ENCODE measurements at places on chromosomes 12 and 14.

DNA sequence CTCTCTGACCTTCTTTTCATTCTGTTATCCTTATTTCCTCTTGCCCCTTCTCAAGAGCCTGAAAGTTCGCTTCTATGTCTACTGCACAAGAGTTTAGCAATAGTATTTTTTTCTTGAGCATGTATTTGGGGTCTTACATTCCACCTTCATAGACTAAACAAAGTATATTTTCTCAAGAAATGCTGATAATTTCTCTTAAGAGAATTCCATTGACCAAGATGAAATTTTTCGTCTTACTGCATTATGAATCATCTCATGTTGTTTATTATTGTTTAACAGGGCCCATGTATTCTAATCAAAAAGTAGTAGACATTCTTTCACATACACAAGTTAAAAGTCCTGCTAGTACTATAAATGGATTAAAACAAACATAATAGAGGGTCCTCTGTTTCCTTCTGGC lies 219.3 kb downstream of the C12orf50 start:
- no peak for DNase-seq

DNA sequence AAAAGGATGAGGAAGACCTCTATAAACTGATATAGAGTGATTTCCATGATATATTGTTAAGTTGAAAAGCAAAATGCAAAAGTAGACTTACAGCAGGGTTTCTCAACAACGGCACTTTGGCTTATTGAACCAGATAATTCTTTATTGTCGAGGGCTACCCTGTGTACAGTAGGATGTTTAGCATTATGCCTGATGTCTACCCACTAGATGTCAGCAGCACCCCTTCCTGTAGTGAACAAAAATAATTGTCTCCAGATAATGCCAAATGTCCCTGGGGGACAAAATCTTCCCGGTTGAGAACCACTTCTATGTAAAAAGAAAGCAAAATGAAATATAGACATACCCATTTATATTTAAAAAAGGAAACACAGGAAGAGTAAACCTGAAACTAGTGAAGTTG lies 32.4 kb downstream of the ABCD2 start:
- DNase-seq: no peak

DNA sequence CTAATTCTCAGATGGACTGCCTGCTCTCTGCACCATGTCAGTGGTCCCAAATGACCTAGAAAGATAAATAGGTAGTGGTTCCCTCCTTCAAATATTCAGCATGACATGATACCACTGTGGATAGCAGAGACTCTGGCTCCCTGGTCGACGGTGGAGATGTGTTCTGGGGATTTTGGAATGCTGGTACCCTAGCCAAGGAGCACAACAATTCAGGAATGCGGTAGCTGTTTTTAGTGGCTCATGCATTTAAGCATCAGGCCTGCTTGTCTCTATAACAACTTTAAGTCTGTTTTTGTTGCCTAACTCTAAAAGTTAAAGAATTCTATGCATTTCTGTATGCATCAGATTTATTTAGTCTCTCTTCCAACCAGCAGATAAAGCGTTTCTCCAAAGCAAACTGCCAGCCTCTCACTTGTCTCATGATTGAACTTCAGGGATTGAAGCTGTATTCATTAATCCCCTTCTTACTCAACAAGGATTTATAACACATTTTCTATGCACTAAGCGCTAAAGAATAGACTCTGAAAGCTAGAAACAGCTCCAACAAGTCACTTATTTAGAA lies 164.9 kb upstream of the BMP4 start:
- no peak for DNase-seq

DNA sequence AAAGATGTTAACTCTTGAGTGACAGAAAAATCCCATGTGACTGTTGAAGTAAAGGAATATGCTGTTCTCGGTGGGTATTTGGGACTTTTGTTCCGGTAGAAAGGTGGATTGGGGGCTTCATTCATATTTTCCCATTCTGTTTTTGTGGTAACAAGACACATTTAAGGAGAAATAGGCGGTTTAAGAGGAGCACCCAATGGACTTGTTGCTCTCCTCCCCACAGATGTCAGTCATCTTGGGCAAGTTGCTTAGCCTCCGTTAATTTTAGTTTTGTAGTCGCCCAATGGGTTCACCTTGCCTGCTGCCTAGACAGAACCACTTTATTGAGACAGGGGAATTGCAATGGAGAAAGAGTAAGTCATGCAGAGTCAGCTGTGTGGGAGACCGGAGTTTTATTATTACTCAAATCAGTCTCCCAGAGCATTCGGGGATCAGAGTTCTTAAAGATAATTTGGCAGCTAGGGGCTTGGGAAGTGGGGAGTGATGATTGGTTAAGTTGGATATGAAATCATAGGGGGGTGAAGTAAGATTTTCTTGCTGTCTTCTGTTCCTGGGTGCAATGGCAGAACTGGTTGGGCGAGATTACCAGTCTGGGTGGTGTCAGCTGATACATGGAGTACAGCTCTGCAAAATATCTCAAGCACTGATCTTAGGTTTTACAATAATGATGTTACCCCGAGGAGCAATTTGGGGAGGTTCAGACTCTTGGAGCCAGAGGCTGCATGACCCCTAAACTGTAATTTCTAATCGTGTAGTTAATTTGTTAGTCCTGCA lies 50.3 kb downstream of the SLC38A1 start:
- DNase-seq: no peak

DNA sequence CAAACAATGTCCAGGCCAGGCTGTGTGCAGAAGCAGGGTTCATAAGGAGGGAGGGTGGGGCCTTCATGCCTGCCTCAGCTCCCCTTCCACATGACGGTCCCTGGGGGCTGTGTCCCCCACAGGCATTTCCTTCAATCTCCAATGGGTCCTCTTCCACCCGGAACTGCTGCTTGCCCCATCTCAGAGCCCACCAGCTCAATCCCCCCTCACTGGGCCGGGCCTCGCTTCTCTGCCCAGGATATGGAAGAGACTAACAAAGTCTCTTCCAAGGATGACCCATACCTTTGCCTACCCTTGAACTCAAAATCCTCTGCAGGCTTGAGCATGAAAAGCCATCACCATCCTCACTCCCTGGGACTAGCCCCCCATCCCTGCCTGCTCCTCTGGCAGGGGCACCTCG lies 28.4 kb upstream of the FAM181A start:
- DNase-seq: no peak

DNA sequence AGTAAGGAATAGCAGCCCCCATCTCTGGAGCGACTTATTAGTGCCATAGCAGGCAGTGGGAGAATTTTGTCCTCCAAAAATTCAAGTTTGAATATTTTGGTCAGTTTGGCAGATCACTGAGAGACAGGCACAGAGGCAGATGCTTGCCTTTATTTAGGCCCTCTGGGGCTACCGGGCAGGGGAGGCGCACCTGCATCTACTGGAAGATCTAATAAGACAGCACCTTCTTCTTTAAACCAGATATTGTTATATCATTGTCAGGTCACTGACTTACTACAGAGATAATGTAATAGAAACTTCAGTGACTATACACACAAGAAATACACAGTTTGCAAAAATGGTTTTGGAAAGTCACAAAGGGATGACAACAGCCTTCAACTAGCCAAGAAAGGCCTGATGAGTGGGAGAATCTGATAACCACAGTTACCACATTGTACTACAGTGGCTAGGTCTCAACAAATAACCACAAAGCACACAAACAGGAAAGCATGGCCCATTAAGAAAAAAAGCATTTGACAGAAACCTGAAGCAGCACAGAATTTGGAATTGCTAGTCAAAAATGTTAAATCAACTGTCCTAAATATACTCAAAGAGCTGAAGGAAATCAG lies 56.8 kb downstream of the CDK17 start:
- DNase-seq: no peak

GRCh38 chr14:102799684-102800562 lies 22.7 kb downstream of the TRAF3 start:
- DNase-seq: no peak

DNA sequence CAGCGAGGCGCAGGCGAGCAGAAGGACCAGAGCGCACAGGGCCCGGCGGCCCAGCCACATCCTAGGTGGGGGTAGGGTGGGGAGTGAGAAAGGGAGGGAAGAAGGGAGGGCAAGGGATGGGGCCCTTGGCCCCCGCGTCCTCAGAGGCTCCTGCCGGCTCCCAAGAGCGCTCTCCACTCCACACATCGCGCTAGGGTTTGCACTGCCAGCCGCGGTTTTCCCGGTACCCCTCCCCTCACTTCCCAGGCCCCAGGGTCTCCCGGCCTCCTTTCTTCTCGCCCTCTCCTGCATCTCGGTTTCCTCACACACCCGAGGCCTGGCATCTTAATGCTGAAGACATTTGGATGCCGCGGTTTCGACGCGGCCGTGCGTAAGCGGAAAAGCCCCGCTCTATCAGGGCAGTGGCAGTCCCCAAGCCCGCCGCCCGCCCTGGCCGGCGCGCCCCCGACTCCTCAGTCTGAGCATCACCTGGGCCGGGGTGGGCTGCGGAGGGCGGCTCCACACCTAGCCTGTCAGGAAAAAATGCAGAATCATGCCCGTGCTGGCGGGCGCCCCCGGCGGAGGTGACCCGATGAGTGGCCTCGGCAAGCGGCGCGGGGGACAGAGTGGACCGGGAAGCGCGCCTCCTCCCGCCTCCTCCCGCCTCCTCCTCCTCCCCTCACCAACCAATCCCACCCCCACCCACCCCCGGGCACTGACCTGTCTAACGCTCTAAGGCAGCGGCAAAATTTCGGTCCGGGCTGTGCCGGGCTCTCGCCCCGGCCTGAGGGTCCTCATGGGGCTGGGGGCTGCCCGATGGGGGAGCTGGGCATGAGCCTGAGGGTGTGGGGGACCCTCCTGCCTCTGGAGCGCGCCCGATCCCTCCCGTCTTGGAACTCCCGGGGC lies 686 bp downstream of the B4GALNT1 start:
- no peak for DNase-seq

- peak; percentile 35 for DNase-seq
These were observed 60.1 kb upstream of the RIMBP2 start for GRCh38 chr12:130775953-130776856.

DNA sequence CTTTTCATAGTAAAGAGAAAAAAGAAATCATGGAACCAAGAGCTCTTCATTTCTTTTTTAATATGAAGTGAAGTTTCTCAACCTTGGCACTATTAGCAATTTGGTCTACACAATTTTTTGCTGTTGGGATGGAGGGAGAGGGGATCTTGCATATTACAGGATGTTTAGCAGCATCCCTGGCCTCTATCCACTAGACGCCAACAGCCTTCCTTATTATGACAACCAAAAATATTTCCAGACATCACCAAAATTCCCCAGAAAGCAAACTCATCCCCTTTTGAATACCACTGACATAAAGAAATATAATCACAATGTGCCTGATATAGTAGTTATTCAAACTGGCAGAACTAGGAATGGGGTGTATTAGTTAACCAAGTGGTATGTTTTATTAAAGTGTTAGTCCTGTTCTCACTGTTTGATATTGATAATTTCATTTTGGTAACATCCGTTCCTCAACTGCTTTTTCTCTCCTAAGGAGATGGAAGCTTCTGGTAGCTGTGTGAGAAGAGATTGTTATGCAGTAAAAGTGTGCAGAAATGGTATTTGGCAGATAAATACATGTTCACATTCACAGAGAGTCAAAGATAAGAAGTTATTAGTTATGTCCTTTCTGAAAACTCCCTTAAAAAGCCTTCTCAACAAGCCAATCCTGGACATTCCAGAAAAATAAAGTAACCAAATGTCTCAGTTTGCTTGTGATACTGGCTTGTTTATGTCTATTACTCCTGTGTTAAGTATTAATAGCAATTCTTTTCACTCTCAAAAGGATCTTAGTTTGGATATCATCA lies 699.9 kb downstream of the C12orf50 start:
- DNase-seq: no peak

DNA sequence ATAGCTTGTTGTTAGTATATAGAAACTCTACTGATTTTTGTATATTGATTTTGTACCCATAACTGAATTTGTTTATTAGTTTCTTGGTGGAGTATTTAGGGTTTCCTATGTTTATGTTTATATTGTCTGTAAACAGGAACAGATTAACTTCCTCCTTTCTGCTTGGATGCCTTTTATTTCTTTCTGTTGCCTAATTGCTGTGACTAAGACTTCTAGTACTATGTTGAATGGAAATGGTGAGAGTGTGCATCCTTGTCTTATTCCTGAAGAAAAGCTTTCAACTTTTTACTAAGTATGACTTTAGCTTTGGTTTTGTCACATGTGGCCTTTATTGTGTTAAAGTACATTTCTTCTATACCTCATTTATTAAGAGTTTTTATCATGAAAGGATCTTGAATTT lies 20.9 kb downstream of the FBXW8 start:
- DNase-seq: no peak

- no peak for DNase-seq
These were observed 42.4 kb downstream of the ITPR2 start for GRCh38 chr12:26790645-26790994.

DNA sequence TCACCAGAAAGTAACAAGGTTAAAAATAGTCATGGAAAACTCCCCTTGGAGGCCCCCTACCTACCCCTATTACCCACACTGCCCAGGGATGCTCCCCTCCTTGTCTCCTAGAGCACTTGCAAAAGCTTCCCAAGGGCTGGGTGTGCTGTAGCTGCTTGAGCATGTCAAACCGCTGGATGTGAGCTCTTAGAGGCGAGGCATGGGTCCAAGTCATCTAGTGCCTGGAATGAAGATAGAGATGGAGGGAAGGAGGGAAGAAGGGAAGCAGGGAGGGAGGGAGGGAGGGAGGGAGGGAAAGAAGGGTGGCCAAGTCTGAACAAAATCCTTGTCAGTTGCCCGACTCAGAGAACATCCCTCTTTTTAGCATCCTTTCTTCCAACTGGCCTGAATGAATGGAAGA lies 43.1 kb downstream of the LTBP2 start:
- no peak for DNase-seq

- DNase-seq: no peak
These were observed 100.4 kb upstream of the SRRM4 start for GRCh38 chr12:118880720-118881493.

GRCh38 chr14:59819446-59820088 lies 51.0 kb downstream of the RTN1 start:
- DNase-seq: no peak

DNA sequence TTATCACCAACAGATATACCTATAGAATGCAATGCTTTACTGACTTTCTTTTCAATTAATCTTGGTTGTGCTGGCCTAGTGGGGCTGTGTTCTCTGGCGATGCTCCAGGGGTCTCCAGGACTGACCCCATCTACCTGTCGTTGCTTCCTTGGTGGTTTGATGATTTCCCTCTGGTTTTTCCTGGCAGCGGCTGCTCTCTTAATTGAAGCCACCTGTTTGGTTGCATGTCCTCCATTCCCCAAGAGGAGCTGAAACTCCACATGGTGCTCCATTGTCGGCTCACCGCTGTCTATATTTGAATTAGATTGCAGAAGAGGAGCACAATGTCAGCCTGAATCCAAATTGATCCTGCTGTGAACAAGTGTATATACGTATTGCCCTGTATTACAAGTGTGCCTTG lies 7.1 kb upstream of the IFNG-AS1 start:
- no peak for DNase-seq
